ENCODE measurements at places on chromosomes 2 and 18.

DNA sequence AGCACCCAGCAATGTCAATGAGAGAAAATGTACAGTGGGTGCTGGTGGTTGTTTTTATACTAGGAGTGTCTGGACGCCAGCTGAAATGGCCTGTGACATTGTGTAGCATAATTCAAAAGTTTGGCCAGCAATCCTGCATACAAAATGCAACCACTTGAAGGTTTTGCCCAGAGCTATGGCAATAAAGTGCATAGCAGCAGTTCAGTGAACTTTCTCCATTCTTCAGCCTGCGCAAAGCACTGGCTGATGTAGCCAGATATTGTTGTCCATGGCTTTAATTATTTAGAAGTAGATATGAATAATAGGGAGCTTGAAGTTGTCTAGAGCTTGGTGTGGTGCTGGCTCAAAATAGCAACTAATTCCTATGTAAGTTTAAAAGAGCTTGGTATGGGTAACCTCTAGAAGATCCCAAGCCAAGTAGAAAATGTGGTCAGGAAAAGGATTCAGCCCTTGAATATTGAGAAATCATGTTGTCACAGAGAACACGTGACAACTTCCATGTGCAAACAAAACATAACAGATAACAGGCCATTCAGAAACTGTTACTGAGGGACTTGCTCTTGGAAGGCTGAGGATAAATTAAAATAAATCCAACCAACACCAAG, 33.3 kb upstream of the PGAP1 start:
- no peak for DNase-seq

GRCh38 chr2:195590199-195590860, 66.7 kb upstream of the SLC39A10 start:
- no peak for DNase-seq

GRCh38 chr2:47429795-47430194, 26.8 kb downstream of the MSH2 start:
- DNase-seq = no peak

DNA sequence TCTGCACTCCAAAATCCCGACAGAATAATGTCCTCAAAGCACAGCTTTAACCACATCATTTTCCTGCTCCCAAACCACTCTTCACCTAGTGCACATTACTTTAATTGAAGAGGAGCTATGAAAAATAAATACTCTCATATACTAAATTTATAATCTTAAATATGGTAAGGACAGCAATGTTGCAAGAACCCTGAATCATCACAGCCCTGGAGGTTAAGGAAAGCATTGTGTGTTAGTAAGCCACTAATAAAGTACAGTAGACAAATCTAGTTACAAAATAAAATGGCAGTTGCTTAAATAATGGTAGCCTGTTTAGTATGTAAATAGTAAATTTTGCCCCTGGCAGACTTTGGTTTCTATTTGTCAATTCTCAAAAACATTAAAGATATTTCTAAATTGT, 27.0 kb upstream of the CCDC178 start:
- no peak for DNase-seq

GRCh38 chr2:138247302-138247701, 254.3 kb upstream of the SPOPL start:
- no peak for DNase-seq

All from retina (tissue), 1 donor.